ENCODE measurements at places on chromosomes 4 and X.

- H3K27ac ChIP-seq = no peak overlapping the region
- no peak for DNase-seq
- H3K4me3 ChIP-seq = no peak overlapping the region
- H3K36me3 ChIP-seq = no peaks in the 10 kb centered on the region
These were observed 67.7 kb upstream of the H2AZ1 start for GRCh38 chr4:100017637-100018310.

DNA sequence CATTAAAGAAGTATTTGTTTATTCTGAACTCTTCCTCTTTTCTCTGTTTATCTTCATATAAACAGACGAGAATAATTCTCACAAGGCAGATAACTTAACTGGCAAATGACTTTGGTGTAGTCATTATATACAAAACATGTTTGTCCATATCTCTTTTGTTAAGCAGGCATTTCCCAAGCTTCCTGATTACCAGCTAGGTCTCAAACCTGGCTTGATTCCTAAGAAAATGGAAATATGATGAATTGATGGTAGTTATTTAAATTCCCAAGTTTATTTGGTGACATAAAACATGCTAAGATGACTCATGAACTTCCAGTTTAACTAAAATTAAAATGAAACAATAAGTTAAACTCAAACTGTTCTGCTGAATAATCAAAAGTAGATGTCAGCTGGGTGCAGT is 96.8 kb downstream of the ARSJ start:
- H3K4me1 ChIP-seq = no peaks in the 10 kb centered on the region
- no peaks in the 10 kb centered on the region for H3K27me3 ChIP-seq
- no peaks in the 10 kb centered on the region for H3K36me3 ChIP-seq
- H3K27ac ChIP-seq = no peak overlapping the region
- DNase-seq = no peak
- H3K4me3 ChIP-seq = no peak overlapping the region

DNA sequence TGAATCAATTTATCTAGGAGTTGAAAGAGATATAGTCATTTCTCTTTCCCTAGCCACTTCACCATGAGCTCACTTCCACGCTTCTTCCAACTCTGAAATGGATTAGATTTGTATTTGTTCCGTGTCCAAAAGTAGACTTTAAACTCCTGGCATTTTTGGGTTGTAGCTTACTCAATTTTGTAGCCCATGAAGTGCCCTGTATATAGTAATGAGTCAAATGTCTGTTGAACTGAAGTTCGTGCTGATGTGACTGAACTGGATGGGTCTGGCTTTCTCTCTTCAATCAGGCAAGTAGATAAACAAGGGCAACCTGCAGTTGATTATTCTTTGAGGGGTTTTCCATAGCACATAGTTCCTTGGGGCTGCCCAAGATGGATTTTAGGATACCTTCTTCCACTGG is 450.6 kb downstream of the SH2D1A start:
- no peaks in the 10 kb centered on the region for H3K36me3 ChIP-seq
- DNase-seq = no peak
- no peaks in the 10 kb centered on the region for H3K4me1 ChIP-seq
- no peak overlapping the region for H3K27ac ChIP-seq
- H3K27me3 ChIP-seq = no peaks in the 10 kb centered on the region
- H3K4me3 ChIP-seq = no peak overlapping the region

DNA sequence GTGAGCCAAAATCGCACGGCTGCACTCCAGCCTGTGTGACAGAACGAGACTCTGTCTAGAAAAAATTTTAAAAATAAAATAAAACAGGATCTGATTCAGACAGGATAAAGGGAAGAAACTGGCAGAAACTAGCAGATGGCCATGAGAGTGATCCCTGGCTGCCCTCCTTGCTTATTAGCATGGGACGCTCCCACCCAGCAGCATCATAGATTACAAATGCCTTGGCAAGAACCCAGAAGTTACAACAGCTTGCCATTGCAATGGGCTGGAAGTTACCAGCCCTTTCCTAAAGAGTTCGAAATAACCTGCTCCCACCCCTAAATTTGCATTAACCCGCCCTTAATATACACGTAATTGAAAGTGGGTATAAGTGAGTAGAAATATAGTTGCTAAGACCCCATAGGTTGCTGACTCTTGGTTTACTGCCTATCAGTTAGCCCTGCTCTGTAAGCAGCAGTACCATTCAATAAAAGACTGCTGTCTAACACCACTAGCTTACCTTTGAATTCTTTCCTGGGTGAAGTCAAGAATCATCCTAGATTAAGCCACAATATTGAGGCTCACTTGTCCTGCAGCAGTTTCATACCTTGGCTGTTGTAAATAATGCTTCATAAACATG is 9.1 kb upstream of the XAGE2 start:
- no peak overlapping the region for H3K4me3 ChIP-seq
- no peak for DNase-seq
- no peaks in the 10 kb centered on the region for H3K36me3 ChIP-seq
- H3K27me3 ChIP-seq = no peaks in the 10 kb centered on the region
- H3K27ac ChIP-seq = no peak overlapping the region

- no peaks in the 10 kb centered on the region for H3K27me3 ChIP-seq
- H3K4me3 ChIP-seq = no peak overlapping the region
- no peaks in the 10 kb centered on the region for H3K4me1 ChIP-seq
- DNase-seq = no peak
- no peak overlapping the region for H3K27ac ChIP-seq
These were observed 15.5 kb upstream of the NHS start for GRCh38 chrX:17359500-17359899.

Measured in Caco-2 (cell line).